ENCODE measurements at places on chromosomes 4 and X.

- no peak for DNase-seq
These were observed 106.0 kb downstream of the GPR143 start for GRCh38 chrX:9659571-9660195.

- no peak for DNase-seq
These were observed 281.3 kb upstream of the FTHL17 start for GRCh38 chrX:31353095-31353494.

- no peak for DNase-seq
These were observed 54.5 kb downstream of the CD99L2 start for GRCh38 chrX:150844016-150844415.

DNA sequence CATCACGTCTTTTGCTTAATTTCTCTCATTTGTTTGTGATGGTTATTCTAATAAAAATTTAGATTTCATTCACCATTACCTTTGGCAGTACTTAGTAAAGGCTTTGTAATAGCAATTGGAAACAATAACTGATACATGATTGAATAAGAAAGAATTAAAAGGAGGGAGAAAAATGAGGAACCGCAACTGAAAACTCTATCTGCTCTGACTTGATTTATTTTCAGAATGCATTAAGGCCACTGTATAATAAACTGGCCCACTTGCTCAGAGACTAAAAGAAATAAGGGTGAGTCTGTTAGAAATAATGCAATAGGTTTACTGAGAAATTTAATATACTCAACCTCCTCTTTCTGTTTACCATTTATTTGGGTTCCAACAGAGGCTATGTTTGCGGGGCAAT is 351.5 kb downstream of the TMA16 start:
- DNase-seq = no peak

DNA sequence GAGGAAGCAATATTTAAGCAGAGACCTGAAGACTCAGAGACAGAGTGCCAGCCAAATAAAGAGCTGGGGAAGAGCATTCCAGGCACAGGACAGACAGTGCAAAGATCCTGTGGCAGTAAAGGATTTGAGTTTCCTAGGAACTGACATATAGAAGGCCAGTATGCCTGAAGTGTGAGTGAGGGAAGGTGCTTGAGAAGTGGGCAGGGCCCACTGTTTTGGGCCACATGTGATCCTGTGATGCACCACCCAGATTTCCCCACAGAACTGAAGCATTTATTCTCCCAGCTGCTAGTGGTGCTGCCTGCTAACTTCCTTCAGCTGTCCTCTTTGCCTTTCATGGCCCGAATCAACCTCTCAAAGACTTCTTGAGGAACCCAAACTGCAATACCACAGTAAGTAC is 23.9 kb upstream of the ASB5 start:
- no peak for DNase-seq

DNA sequence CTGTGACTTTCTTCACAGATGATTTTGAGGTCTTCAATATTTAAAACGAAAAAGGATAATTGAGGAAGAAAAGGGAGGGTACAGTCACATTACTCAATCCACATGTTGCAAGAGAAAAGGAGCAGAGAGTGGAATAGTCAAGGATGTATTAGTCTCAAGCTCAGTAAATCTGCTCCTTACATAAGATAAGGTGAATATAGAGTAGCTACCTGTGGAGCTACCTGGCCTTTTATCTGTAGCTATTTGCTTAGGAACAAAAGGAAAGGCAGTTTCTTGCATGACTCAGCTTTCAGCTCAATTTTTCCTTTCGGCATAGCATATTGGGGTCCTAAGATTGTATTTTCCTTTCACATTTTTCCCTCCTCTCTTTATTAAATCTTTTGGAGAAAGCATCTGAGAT is 26.3 kb upstream of the ACTRT1 start:
- DNase-seq = no peak

DNA sequence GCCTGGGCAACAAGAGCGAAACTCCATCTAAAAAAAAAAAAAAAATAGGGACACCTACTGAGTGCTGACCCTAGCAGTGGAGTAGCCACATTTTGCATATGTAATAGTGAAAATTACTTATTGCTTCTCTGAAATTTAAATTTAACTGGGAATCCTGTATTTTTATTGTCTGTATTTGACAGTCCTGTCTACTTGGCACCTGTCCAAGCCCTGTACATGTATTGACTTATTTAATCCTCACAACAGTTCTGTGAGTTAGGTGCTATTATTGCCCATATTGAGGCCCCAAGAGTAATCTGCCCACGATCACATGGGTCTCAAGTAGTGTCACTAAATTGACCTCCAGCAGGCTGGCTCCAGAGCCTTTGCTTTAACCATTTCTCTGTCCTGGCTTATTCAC is 81.6 kb downstream of the WDR19 start:
- DNase-seq = no peak

DNA sequence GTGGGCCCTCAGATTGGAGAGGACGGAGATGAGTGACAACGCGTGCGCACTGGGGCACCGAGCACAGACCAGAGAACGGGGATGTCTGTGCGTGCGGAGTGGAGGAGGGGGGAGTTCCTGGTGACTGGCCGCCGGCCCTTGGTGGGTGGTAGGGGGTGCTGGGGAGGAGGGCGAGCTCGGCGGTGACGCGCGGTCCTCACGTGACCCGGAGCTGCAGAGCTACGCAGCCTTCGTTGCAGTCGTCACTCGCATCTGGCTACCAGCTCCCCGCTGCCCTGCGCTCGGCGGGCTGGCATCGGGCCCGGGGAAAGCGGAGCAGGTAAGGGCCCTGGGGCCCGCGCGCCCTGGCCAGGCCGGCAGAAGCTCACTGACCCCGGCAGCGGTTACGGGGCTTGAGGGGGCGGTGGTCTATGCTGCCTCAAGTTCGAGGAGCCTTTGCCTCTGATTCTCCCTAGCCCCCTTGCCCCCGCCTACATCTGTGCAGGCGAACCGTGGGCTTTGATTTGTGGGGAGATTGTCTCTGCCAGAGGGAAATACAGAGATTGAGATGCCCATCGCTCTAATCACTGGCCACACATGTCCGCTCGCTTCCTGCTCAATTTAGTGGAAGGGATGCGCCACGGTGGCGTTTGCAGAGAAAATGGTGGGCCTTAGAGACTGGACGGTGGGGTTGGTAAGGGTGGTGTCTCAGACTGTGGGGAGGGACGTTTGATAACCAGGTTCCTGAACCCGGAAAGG is at the start of gene ARMCX4:
Gene ARMCX4, plus strand, starts transcription at position 245 of the 738 bp plus-strand sequence. CDS start 3,134 bp downstream, outside the sequence.
- peak; percentile 58 for DNase-seq

- DNase-seq = no peak
These were observed 55.3 kb downstream of the ZFYVE28 start for GRCh38 chr4:2363056-2363721.

- no peak for DNase-seq
These were observed 12.3 kb upstream of the SPARCL1 start for GRCh38 chr4:87541521-87541920.

DNA sequence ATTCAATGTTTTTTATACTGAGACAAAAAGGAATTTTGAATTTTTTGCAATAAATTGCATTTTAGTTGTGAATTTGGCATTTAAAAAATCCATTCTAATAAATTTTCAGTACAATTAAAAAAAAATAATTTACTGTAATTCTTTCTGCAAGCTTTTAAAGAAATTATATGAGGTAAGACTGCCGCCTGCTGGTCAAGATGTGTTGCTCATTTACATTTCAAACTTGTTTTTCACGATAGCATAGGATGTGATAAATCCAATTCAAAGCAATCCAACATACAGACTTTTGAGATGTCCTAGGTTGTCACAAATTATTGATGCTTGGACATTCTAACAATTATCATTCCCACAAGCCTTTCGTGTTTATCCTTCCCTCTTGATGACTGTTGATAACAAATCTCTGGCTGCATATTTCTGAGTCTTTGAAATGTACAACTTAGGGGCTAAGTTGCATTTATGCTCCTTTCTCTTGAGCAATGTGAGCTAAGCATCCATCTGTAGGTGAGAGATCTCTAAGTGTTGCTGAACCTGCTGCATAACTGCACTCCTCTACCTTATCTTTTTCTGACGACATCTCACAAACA is 21.7 kb upstream of the MFAP3L start:
- DNase-seq = no peak

DNA sequence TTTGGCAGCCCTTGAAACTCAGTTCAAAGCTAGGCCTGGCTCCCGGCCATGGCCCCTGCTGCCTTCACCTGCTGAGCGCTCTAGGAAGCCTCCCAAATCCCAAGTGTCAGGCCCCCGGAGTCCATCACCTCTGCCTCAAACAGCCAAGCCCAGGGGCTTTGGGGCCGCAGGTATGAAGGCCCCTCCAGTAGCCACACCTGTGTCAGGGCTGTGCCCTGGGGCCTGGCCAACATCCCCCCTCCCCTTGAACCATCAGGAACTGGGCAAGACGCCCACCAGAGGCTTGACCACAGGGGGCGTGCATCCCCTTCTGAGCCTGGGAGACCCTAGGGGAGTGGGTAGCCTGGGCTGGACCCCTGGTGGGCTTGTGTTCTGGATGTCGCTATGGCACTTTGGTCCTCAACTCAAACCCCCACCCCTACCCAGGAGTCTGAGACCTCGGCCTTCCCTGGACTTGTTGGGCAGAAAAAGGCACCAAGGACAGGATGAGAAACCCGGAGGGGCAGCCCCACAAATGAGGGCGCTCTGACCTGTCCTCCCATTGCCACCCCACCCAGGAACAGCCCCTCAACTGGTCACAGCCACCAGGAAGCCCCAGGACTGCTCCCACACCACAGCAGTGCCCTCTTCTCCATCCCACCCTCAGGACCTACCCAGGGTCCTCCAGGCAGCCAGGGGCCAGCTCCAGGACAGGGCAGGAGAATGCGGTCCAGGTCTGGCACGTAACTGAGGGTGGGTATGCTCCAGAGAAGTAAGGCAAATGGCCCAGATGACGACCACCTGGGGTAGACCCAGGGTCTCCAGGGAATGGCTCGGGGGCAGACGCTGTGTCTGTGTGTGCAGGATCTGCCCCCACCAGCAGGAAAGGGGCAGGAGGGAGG is 4.2 kb upstream of the SLBP start:
- no peak for DNase-seq

- DNase-seq = no peak
These were observed 472.4 kb upstream of the HS3ST1 start for GRCh38 chr4:11901089-11901488.

GRCh38 chr4:123649645-123650391 is 253.2 kb downstream of the SPRY1 start:
- DNase-seq = peak; percentile 28

DNA sequence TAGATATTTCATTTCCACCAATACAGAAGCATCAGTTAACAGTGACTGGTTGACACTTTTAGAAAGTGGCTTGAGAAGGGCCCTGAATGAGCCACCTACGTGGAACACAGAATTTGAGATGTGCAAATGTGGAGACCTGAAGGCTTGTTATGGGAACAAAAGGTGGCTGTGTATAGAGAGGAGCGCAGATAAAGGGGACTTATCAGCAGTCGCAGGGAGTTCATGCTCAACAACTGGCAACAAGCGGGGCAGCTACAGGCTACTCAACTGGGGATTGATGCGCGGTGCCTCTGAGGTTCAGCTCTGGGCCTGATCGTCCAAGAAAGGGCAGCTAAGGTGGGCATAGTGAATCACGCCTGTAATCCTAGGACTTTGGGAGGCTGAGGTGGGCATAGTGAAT is 3.4 kb upstream of the FAM3A start:
- no peak for DNase-seq

DNA sequence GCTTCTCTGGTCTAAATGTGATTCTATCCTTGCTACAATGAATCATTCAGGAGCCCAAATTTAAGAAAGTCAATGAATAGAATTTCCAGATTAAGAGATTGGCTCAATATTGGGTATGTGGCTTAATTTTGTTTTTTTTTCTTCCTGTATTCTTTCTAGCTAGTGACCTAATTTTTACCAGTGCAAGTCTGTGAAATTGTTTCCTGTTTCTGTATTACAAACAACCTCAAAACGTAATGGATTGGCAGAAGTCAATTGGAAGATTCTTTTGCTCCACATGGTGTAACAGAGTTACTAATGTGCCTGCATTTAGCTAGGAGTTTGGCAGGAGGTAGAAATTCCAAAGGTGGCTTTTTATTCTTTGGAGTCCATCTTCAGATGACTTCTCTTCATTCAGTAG is 17.6 kb downstream of the DYNLT3 start:
- DNase-seq = no peak

DNA sequence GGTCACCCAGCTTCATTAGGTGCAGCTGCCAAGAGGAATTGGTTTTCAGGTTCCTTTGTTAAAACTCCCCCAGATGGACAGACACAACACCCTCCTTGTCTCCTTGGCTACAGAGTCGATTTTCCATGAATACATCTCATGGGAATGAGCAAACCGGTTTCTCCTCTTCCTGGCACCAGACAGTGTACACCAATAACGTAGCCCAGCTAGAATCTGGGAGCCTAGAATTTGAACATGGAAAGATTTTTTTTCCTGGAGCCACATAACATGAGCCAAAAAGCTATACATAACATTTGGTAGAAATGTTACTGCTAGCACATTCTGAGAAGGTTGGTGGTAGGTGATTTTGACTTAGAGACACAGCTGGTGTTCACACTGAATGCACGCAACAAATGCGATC is 62.9 kb upstream of the SLC34A2 start:
- no peak for DNase-seq

GRCh38 chr4:159150396-159150795 is 47.5 kb downstream of the RAPGEF2 start:
- DNase-seq = no peak

GRCh38 chrX:307261-308111 is 11.1 kb downstream of the GTPBP6 start:
- no peak for DNase-seq

DNA sequence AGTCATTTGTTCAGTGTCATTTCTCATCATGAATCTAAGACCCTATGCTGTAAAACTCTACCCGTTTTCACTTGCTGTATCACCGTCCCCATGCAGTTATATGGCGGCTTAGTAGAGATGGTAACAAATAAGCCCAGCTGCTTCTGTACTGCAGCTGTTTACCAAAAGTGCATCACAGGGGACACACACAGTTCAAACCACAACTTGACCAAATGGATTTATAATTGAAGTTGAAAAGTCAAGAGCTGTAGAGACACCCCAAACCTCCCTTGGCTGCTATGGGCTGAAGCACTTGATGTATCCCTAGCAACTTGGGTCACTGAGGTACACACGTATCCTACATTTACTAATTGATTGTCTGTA is 219.0 kb upstream of the FGF13 start:
- DNase-seq = no peak

GRCh38 chr4:52651996-52652672 is 7.0 kb downstream of the USP46 start:
- no peak for DNase-seq

- no peak for DNase-seq
These were observed 115.8 kb upstream of the DDIT4L start for GRCh38 chr4:100306018-100306417.

DNA sequence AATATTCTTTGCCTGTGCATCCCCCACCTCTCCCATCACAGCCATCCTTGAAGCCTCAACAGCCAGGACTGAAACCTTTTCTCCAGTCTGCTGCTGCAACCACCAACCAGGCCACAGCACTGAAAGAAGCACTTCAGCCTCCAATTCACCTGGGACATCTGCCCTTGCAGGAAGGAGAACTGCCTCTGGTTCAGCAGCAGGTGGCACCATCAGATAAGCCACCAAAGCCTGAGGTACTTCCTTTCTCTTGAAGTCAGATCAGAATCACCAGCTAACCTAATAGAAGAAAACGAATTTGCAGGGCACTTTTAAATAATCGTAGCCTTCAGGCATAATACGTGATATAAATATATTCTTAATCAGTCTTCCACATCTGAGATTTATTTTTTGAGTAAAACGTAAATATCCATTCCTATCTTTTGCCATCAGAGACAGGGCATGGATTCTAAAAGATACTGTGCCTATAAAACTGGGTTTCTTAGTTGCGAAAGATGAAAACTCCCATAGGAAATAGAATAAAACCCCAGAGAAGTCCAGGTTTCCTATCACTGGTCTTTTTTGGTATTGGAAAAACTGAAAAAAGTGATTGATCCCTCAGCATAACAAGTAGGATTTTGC is 9.5 kb downstream of the AMBN start:
- DNase-seq = peak; percentile 20

- DNase-seq = no peak
These were observed 419.8 kb downstream of the GALNTL6 start for GRCh38 chr4:172232966-172233365.
